C1 segment of cervical spinal cord (tissue), 14 donors: ENCODE measurements at places on chromosomes 5 and 9.

- DNase-seq = no peak
Measured at GRCh38 chr5:110865400-110866094, 126.7 kb downstream of the SLC25A46 start.

DNA sequence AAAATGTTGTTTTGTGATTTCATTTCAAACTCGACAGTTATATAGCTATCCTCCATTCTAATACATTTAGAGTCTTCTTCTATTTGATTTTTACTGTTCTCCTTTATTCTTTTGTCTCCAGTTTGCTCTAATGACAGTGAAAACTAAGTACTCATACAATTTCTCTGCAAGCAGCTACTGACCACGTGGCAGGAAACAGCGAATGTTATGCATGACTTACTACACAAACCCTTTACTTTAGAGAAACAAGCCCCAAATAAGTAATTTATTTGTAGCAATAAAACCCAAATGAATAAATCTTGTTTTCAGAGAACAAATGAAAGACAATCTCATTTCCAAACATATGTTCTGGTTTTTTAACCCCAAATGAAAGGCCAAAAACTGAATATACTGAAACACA lies 41.9 kb downstream of the CDH6 start:
- no peak for DNase-seq

DNA sequence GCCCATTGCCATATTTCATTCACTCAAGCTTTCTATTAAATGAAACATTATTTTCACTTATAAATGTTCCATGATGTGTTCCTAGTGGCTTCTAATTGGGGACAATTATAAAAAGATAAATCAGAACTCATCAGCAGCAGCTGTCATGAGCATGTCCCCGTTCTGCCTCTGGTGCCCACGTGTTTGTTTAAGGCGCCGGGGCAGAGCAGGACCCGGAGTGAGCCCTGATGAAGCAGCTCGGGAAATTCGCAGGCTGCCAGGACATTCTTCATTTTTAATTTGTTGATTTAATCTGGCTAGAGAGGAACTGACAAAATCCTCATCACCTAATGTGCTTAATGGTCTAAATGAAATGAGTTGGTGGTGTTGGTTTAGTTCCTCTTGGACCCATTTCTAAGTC lies 475.0 kb downstream of the CTNND2 start:
- DNase-seq = no peak

DNA sequence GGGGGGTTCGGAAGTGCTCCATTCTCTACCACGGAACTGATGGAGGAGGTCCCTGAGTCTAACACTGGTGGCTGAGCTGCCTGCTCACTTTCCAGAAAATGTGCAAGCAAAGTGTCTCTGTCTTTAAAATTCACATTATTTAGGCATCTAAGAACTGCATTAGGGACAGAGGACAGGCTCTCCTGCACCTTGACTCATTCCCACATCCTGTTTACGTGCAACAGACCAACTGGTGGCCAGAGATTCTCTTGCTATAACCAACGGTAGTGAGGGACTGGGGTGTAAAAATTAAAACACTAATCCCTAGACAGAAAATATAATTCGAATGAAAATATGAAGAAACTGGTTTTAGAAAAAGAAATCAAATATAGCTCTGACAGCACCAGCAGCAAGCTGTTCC lies 320.9 kb downstream of the IRX2 start:
- DNase-seq = no peak

- DNase-seq = no peak
Measured at GRCh38 chr5:131436081-131436480, 172.2 kb downstream of the CDC42SE2 start.

DNA sequence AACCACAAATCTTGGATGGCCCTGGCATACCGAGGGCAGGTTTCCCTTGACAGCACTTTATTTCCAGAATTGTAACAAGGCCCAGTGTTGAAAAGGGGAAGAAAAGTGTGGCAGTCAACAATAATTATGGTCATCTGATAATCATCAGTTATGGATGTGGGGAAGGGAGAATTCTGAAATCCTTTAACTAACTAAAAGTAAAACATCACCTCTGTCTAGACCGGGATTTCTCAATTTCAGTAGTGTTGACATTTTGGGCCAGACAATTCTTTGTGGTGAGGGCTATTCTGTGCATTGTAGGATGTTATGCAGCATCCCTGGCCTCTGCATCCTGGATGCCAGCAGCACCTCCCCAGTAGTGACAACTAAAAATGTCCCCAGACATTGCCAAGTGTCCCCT lies 140.4 kb downstream of the PSAT1 start:
- no peak for DNase-seq
